ENCODE measurements at places on chromosomes 12 and 14.

- no peak for DNase-seq
Measured at GRCh38 chr14:59228421-59228820, 40.0 kb downstream of the DAAM1 start.

GRCh38 chr12:89448526-89448925, 76.1 kb downstream of the GALNT4 start:
- no peak for DNase-seq

GRCh38 chr14:69004731-69005431, 25.8 kb upstream of the ACTN1 start:
- DNase-seq = no peak

DNA sequence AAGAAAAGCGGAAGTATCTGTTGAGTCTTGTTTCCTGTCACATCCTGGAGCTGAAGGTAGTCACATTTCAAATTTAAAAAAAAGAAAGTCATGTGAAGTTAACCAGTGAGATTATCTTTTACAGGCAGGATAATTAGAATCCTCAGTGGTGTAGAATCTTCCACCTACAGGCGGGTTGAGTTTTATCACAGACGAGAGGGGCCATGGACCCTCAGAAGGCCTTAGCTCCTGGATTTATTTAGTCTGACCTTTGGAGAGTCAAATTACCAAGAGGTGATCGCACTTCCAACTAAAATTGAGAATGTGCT, 13.0 kb upstream of the GNG2 start:
- DNase-seq = no peak

GRCh38 chr14:36510874-36511273, 9.2 kb downstream of the NKX2-1 start:
- no peak for DNase-seq

GRCh38 chr12:16359512-16360491, 12.4 kb downstream of the MGST1 start:
- no peak for DNase-seq

- no peak for DNase-seq
Measured at GRCh38 chr12:52821826-52822660, 8.1 kb upstream of the KRT4 start.

DNA sequence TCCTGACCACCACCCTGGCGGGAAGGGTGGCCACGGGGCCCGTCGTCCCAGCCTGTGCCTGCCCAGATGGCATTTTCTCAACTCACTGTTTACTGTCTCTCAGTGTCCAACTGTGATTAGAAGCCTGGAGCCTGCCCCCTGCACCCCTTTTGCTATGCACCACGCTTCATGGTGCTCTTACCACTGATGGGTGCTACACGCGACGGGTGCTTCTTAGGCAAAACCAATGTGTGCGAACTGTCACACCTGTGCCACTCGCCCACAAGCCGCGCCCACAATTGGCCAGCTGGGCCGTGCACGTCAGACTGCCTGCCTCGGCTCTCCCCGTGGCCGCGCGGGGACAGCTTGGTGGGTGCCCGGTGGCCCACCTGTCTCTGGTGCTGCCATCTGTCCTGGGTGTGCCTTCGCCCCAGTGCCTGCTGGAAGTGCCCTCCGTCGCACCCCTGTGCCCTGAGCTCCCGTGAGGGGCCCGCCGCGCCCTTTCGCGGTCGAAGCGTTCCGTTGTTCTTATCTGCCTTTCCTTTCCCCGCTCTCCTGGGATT, 15.1 kb upstream of the AMN start:
- DNase-seq = no peak

GRCh38 chr12:94247246-94247645, 98.9 kb downstream of the PLXNC1 start:
- DNase-seq = no peak

GRCh38 chr14:39957987-39958386, 525.8 kb upstream of the FBXO33 start:
- no peak for DNase-seq

DNA sequence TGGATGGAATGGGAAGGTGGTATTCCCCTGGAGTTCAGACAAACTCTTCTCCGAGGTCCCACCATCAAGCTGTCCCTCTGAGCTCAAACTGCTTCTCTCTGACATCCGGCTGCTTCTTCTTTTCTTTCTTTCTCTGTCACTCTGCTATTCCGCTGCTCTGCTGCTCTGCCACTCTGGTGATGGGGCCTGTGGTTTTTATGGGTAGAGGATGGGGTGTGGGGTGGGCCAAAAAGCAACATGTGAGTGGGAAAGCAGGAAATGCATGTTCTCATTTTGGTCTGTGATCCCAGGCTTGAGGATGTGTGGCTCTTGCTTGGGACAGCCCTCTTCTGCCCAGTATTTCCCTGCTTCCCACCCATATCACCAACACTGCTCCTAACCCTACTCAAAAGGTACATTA, 30.6 kb downstream of the CLECL1 start:
- DNase-seq = peak; percentile 10

DNA sequence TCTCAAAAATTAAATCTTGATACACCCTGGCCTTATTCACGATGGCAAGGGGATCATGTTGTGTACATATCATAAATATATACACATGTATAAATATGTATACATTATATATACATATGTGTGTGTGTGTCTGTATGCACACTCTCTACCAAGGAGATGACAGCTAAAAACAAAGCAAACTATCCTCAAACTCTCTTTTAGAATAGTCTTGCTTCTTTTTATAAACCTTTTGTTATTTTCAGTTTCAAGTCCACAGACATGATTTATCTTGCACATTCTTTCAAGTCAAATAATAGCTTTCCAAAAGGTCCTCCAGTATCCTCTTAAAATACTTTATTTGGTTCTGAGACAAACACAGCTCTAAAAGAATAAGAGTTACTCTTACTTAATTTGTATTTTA, 8.4 kb downstream of the ANO6 start:
- DNase-seq = no peak

DNA sequence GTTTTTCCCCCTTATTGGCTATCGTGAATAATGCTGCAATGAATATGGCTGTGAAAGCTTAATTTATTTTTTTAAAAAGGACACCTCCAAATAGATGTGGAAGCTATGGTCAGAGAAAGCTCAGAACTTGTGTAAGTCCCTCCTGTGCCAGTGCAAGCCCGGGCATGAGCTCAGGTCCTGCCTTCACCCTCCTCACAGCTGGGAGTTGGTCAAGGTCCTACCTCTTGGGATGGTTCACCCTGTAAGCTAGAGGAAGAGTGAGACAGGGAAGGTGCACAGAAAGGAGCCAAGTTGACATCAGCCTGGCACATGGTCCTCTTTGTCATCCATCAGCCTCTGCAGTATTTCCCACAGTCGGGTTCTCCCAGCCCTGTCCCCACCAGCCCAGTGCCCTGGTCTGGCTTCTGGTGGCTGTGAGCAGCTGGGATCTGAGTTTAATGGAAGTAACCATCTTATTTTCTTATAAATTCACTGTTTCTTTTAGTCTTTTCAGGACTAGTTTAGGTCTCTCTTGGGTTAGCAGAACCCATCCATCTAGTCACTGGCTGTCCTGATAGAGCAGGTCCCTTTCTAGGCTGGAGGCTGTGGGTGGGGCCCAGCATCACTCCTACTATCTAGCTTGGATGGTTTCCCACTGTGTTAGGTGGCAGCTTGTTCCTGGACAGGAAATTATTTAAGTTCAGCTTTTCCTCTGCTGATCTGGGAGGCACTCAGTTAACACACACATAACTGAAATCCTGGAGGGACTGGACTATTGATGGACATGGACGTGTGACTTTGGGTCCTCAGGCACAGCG, 11.8 kb upstream of the PLEKHG3 start:
- DNase-seq = no peak

- DNase-seq = no peak
Measured at GRCh38 chr14:90643982-90644670, 172.1 kb downstream of the TTC7B start.

DNA sequence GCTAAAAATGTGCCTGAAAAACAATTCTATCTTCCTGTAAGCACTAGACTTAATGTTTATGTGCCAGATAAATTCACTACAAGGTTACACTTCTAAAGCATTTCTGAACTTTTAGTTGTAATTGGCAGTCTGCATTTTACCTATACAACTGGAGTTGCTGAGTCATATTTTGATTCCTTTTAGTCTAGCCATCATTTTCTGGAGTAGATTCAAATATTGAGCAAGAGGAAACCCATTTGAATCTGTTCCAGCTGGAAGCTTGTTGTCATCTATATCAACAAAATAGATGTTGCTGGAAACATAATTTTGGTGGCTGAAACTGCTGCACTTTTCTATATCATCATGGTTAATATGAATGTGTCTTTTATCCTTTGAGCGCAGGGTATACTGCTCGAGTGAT, 122.2 kb upstream of the CCDC175 start:
- DNase-seq = no peak

DNA sequence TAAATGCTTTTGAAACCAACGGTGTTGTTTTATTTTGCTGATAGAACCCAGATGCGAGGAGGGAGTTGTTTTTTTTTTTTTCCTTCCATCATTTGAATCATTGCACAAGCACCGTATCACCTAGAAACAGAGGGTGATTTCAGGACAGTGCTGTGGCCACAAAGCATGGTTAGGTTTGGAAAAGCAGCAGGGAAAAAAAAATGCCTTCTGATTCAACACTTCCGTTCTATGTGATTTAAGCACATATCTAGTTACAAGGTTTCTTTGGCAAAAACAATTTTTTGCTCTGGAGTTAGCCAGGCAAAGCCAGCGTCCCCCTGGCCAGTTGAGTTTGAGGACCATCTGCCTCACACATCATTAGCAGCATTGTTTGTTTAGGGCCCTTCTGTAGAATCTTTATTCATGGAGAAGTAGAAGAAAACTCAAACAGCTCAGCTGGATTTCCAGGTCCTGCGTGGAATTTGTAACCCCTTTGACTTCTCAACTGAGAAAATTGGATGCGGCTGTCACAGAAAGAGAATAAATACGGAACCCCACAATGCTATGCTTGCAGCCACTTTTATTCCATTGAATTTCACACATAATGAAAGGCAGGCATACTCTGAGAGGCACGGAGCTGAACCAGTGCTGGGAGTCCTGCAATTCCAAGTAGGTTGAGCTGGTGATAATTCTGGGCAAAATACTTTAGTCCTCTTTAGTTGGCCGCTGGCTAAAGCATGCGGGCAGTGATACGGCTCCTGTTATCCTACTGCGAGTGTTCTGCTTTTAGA, 17.0 kb upstream of the WNT5B start:
- DNase-seq = no peak

DNA sequence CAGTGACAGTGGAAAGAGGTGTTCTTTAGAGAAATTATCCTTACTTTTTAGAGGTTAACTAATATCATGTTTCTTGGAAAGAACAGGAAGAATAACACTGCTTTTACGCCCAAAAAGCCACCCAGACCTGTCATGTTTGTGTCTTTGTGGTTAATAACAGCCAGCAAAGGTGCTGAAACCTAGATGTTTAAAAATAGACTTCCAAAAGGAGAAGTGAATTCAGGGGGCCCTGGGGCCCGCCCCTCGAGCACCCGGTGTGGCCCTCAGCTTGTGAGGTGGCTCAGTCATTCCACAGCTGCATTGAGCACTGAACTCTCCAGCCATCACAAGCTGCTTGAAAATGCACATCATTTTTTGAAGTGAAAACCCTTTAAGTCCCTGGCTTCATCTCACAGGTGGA, 20.8 kb upstream of the AMN start:
- no peak for DNase-seq

DNA sequence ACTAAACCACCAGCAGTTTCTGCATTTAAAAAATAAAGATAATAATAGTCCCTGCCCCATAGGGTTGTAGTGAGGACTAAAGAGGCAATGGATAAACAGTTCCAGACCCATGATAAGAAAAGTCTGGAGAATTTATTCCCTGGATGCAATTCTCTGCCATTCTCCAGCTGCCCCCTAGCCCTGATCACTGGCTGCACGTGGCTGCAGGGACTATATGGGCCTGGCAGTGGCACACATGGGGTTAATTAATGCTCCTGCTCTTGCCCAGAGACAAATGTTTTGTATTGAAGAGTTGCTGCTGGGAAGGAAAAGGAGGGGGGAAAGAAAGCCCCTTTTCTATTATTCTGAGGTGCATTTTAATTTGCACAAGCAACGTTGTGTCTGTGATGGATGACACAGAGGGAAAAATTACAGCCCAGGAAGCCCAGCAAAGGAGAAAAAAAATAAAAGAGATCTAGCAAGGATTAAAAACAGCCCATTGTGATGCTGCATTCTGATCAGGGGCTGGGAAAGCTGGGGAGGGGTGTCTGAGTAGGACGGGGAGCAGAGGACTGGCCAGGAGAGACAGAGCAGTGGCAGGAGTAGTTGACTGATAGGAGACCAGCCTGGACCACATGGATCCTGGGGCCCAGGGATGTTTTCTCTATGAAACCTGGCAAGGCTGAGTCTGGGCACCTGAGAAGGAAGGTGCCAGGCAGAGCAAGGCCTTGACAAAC, 149.3 kb downstream of the ESRRB start:
- no peak for DNase-seq

DNA sequence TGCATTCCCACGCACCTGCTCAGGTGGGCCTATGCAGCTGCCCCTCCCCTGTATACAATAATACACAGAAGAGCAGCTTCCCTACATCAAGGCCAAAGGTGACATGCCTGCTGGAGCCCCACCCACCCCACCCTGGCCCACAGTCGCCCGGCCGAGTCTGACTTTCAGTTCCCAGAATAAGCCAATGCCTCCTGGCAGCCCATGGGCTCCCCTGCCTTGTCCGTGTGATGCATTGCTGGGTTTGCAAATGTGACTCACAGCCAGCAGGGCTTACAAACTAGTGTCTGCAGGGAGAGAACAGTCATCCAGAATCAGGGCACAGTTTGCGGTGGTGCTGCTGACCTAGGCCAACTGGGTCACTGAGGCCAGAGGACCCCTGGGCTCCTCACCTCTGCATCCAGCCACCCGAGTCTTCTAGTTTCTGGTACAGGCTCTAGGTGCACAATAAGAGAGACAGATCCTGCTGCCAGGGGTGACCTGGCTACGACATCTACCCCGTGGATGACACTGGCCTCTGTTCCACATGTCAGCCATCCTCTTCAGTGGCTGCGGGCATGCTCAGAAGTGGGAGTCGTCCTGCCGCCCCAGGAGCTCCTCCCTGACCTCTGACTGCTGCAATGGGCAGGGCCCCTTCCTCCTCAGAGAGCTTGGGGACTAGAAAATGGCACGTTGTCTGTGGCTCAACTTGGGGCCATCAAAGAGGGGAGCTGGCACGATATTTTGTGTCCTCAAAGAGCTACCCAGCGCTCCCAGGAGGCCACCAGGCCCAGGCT, 84.5 kb downstream of the CHGA start:
- DNase-seq = no peak

- DNase-seq = no peak
Measured at GRCh38 chr12:54678131-54678530, 30.0 kb upstream of the DCD start.

- DNase-seq = no peak
Measured at GRCh38 chr14:95679148-95679815, 6.9 kb upstream of the TCL1B start.

DNA sequence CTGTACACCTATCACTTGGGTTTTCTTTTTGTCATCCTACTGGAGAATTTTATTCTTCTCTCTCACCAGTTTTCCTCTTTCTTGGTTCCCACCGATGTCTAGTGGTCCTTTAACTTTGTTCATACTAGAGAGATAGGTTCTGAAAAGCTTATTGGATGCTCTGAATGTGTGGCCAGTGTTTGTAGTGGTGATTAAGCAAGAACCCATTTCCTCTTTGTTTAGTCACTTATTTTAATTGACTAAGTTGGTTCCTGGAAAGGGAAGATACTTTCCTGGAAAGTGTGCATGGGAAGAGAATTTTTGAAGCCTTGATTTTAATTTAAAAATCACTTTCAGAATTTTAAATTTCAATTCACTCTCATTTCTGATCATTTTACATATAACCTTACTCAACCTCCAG, 127.2 kb downstream of the OTOGL start:
- DNase-seq = no peak

- DNase-seq = no peak
Measured at GRCh38 chr14:35807131-35807961, 1.7 kb downstream of the RALGAPA1 start.

Data from CD4-positive, CD25-positive, alpha-beta regulatory T cell (primary cell).